ENCODE measurements at places on chromosomes 7 and 10.

DNA sequence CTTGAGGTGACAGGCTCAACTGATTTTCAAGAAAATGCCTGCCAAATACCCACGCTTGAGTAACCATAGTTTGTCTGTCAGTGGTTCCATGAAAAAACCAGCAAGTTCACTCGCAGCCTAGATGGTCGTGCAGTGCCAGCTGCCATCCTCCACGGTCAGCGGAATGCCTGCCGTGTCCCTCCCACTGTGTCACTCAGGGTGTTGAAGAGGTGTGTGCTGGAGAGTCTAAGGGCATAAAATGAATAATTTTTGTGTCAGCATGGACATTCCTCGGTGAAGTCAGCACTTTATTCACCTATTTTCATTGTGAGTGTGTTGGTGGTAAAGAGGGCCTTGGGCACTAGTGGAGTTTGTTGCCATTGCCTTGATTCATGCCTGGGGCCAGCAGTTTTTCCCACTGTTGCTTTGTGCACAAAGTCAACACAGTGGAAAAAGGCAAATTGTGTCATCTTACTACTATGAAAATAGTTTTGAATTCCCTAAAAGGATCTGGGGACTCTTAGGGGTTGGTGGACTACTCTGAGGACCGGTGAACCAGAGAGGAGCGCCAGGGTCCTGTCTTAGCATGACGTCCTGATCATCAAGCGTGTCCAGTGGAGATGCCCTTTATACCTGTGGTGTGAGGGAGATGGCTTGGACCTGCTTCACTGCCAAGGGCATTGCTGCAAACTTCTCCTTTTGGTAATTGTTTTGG is 17.6 kb downstream of the MINDY4 start:
- DNase-seq: no peak

DNA sequence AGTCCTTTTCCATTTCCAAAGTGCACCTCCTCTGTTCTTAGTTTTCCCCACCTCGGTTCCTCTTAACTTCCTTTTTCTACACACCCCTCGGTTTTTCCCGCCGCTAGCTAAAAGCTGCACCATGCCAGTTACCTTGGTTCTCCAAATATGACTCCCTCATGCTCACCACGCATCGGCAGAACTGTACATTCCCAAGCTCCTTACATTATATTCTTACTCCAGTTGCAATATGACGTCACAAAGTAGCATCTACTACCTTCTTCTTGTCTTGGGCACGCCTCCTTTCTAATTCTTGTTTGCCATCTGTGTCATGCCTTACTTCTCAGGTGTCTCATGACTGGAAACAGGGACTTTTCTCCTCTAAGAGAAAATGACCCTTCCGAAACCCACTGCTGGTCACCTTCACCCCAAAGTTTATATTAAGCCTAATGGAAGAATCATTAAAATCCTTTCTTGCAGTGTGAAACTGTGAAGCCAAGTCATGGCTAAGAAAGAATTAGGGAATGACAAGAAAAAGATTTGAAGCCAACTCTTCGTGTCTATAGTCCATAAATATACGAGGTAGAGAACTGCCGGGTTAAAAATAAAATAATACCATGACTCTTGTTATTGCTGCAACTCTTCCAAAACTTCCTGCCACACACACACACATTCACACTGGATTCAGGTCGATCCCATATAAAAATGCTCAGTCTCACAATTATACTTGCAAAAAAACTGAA is 1.7 kb downstream of the ESYT2 start:
- no peak for DNase-seq

DNA sequence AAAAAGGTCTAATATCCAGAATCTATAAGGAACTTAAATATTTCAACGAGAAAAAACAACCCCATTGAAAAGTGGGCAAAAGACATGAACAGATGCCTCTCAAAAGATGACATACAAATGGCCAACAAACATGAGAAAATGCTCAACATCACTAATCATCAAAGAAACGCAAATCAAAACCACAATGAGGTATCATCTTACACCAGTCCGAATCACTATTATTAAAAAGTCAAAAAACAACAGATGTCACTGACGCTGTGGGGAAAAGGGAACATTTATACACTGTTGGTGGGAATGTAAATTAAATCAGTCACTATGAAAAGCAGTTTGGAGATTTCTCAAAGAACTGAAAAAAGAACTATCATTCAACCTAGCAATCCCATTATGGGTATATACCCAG is 6.0 kb downstream of the VWDE start:
- no peak for DNase-seq

GRCh38 chr7:46317256-46317655 is 396.2 kb upstream of the IGFBP3 start:
- DNase-seq: no peak

- no peak for DNase-seq
Measured at GRCh38 chr7:401495-401894, 111.5 kb downstream of the FOXL3 start.

DNA sequence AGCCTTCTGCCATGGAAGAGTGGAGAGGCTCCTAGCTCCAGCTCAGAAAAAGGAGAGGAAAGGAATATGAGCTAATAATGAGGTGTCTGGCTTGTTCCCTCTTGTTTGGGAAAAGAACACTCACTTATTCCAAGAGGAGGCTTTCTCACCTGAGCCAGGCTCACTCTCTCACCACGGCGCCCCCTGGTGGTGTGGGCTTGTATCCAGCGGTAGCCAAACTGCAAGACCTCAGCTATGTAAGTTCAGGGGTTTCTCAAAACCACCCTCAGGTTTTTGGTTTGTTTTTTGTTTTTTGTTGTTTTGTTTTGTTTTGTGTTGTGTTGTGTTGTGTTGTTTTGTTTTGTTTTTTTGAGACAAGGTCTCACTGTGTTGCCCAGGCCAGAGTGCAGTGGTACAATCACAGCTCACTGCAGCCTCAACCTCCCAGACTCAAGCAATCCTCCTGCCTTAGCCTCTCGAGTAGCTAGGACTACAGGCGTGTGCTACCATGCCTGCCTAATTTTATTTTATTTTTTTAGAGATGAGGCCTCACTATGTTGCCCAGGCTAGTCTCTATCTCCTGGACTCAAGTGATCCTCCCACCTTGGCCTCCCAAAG is 124.0 kb downstream of the TMEM130 start:
- DNase-seq: peak; percentile 14

DNA sequence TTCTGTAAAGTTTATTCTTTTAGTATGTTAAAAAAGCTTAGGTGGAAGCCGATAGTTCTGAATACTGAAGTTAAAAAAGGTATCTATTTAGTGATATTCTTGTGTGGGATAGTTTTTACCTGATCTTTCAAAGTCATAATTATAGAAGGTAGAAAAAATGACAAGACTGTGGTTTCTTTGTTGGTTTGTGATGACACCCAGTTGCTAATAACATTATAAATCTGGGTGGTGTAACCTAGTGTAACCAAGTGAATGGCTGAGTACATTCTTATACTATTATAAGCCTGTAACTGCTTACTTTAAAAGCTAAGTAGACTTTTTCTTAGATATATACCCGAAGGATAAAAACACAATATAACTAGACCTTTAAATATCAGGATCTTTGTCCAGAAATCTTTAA is 2.3 kb downstream of the CDK13 start:
- DNase-seq: no peak

- no peak for DNase-seq
Measured at GRCh38 chr7:40884241-40884640, 749.4 kb downstream of the SUGCT start.

- no peak for DNase-seq
Measured at GRCh38 chr7:11210374-11210773, 236.7 kb downstream of the PHF14 start.

DNA sequence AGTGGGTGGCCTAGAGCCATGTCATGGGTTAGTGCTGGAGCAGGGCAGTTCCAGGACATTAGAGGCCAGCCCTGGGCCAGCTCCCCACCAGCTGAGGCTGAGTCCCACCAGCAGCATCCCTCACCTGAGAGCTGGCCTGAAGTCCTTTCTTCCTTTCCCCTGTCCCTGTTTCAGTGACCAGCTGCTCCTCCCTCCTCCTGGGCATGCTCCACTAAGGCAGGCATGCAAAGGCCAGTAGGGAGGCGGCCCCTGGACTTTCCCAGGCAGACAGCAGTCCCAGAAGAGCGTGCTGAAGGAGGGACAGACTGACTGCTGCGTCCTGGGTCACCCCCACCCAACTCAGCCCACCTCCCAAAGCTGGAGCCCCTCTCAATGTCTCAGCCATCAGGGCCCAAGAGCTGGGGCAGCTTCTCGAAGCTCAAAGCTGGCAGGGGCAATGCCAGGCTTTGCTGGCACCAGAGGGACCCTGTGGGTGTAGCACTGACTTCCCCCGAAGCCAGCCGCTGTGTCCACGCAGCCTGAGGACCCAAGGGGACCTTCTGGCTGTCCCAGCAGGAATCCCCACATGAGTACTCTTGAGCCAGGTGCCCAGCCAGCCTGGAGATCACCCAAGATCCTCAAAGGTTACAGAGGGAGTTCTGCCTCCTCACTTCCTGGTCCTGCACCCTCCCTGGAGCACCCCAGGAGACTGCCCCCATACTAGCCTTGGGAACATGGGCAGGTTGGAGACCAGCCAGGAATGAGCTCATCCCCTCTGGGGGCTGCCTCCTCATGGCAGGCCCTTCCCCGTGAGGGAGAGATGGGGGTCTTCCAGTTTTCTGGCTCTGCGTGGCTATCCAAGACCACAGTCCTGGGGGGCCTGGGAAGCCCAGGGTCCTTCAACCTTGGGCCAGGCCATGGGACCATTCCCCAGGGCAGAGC is 35.2 kb upstream of the RET start:
- no peak for DNase-seq

DNA sequence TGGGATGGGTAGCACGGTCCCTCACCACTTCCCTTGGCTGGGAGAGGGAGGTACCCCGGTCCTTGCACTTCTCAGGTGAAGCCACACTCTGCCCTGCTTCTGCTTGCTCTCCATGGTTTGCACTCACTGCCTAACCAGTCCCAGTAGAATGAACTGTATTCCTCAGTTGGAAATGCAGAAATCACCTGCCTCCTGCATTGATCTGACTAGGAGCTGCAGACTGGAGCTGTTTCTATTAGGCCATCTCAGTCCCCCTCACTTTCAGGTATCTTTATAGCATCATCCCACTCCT is 264.9 kb downstream of the ZWINT start:
- DNase-seq: no peak

- DNase-seq: no peak
Measured at GRCh38 chr10:99785646-99786045, 3.2 kb downstream of the ABCC2 start.

DNA sequence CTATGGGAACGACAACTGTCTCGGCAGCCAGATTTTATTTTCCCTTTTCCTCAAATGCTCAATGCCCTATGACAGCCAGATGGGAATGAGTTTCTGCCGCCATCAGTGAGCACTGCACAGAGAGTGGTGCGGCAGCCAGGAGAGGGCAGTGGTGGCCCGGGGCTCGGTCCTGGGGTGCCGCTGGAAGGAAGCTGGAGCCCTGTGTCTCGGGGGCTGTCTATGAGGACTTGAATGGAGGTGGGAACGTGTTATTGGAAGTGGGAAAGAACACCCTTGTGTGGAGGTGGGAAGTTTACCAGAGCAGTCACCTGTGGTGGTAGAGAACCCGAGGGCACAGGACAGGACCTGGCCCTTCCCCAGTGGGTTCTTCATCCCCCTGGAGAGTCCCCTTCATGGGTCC is 35.8 kb downstream of the JAKMIP3 start:
- no peak for DNase-seq
